ENCODE measurements at places on chromosomes 6 and 20.

- no peak for DNase-seq
Measured at GRCh38 chr6:100167585-100167984, 173.6 kb upstream of the MCHR2 start.

DNA sequence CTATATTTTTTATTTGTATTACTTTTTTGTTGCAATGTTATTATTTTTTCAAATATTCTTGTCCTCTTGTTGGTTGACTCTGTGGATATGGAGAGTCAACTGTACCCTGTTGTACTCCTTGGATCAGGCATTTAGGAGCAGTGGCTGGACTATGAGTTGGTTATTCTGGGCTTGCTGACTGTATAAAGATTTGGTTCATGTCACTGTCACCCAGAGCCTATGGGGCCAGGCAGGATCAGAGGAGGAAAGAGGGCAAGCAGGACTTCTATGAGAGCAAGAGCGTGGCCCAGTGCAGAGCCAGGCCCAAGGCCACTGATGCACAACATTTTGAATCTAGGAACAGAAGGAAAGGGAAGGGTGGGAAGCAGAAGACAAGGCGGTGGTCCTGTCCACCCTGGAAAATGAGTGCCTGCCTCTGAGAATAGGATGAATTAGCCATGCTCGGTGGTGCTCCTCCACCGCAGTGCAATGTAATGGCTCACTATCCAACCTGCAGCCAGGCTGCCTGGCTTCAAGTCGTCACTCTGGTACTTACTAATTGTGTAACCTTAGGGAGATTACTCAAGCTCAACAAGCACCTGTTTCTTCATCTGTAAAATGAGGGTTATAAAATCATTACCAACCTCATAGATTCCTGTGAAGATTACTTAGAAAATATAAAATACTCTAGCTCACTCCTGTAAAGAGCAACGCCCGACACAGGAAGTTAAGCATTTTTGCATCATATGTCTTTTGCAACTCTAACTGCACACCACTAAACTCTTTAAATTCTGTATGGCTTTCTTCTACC is 192.1 kb downstream of the KCNQ5 start:
- no peak for DNase-seq

GRCh38 chr6:130167655-130168054 is 55.1 kb downstream of the SAMD3 start:
- peak; percentile 55 for DNase-seq

- no peak for DNase-seq
Measured at GRCh38 chr6:108441141-108441540, 119.6 kb upstream of the FOXO3 start.

DNA sequence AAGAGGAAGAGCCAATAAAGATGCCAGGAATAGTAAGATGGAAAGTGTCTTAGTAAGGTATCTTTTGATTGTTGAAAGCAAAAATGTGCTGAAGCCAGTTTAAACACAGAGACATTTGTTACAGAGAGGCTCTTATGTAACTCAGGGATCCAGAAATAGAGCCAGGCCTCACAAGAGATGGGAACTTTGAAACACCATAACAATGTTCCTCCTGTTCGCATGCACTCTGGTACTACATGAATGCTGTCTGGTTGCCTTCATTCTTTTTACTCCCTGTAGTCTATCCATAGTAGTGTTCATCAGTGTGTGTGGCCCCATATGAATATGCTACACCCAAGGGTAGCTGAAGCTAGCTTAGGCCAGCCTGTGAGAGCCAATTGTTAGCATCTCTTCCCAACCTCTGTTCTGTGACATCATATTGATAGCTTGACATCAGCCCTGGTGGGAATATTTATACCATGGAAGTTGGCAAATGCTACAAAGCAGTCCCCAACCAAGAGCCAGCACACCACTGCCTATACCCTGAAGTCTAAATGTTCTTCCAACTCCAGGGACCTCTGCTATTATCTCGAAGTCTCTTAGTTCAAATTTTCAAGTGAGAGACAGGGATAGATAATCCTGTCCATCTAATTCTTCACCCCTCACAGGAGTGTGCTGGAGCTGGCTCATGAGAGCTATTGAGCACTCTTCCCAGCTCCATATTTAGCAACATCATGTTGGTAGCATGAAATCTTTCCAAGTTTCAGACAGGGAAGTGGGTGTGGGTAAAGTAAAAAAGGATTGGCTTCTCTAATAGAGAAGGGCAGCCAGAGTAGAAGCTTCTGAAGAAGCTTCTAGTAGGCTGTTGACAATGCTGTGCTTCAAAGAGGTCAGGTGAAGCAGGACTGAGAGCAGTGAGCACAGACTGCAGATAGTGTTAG is 7.0 kb downstream of the NDUFAF5 start:
- DNase-seq, result no peak

DNA sequence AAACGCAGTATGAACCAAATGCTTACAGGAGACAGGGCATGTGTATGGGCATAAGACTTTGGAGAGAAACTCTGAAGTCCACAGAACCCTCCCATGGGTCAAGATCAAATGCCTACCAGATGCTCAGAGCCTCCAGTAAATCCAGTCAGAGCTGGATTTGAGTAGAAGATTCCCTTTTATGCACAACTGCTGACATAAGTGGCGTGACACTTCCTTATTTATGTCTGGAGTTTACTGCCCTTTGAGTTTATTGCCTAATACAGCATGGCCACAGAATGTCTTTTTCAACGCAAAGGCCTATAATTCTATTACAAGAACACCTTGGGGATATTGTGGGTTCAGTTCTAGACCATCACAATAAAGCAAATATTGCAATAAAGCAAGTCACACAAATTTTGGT is 220.0 kb upstream of the FOXQ1 start:
- no peak for DNase-seq

GRCh38 chr6:139325125-139325524 is 33.3 kb upstream of the TXLNB start:
- DNase-seq, result no peak

DNA sequence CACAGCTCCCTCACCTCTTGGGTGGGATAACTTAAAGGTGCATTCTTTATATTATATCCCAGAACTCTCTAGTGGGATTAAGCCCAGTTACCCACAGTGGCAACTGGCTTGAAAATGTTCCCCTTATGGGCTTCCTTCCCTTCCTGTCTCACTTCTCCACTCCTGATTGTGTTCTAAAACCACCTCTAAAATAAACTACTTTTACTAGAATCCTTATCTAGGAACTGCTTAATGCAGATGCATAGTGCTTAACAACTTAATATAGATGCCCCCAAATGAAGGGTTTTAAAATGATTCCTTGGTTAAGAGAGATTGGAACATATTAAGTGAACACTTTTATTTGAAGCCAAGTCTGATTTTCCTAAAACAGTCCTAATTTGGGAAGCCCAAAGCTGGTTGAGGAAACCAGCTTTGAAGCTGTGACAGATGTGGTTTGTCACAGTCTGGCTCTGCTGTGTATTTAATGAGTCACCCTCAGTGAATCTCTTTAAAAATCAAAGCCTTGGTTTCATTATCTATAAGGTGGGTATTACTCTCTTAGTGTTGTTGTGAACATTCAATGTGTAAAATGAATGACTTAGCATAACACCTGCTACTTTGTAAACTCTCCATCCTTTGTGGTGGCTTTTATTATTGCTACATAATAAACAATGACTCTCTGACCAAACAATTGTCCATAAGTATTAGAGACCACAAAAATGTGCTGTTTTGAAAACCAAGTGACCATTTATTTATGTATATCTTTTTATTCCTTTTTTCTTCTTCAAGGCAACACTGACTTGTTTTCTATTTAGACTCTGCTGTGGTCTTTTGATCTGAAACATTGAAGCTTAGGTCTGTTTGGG is 24.4 kb downstream of the PLCB1 start:
- peak; percentile 25 for DNase-seq

DNA sequence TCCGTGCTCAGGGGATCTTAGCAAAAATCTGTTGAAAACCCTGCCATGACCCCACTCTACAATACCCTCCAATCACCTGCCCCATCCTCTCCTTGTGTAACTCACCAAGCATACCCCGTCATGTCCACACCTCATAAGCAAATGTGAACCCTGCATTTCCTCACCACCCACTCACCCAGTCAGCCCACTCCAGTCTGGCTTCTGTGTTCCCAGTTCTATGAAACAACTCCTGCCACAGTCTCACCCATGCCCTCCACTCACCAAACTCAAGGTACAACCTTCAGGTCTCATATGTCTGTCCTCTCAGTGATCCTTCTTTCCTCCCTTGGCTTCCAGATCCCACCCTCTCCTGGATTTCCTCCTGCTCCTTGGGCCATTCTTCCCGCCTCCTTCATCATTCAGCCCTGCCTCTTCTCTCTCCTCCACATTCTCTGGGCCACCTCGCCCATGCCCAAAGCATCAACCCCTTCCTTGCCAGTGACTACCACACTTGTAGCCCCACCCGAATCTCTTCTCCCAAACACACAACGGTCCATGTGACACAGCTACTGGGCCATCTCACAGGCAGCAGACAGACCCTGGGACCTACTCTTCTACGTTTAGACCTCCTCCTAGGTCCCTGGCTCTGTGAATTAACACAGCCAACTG is 8.8 kb downstream of the DDRGK1 start:
- no peak for DNase-seq

DNA sequence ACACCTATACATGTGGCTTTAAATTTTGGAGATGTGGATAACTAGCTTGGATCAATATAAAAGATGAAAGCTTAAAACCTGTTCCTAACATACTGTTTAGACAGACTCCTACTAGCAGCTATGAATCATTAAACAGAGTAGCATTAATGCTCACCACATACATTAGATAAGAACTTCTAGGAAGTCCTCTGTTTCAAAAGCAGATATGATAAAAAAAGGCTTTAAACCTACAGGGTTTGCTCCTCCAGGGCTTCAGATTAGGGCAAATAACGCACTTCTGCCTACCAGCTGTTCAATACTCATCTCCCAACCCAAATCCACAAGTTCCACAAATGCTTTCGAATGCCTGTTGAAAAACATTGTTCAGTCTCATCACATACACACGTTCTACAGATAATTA is 1.5 kb downstream of the REPS1 start:
- no peak for DNase-seq

DNA sequence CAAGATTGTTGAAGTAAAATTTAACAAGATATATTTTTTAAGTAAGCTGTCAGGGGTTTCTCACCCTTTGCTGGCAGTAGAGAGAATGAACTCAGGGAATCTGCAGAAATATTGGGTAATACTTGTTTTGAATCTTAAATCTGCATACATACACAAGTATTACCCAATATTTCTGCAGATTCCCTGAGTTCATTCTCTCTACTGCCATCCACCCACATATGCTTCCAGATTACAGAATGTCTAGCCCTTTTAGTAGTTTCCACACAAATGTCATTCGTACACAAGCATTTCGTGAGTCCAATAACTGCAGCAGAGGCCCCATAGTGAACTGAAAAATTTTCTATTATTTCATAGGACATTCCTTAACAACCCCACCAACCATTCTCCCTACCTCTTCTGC is 69.6 kb upstream of the TNFRSF21 start:
- DNase-seq, result no peak

DNA sequence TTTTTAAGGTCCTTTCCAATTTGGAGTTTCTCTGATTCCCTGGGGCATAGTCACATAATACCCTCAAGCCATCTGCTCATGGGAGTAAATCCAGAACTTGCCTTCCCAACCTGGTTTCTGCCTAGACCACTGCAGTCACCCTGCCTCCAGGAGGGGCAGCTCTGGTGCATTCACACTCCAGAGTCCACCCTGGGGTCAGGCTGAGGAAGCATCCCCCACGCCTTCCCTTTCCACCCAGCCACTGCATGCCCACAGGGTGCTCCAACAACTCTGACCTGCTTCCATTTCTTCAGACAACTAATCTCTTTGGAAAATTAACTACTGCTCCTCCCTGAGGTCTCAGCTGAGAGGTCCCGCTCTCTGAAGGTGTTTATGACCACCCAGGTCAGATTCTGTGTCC is 211.4 kb upstream of the RIN2 start:
- DNase-seq, result no peak

- DNase-seq, result peak; percentile 88
Measured at GRCh38 chr6:80133020-80133419, 26.5 kb downstream of the BCKDHB start.

DNA sequence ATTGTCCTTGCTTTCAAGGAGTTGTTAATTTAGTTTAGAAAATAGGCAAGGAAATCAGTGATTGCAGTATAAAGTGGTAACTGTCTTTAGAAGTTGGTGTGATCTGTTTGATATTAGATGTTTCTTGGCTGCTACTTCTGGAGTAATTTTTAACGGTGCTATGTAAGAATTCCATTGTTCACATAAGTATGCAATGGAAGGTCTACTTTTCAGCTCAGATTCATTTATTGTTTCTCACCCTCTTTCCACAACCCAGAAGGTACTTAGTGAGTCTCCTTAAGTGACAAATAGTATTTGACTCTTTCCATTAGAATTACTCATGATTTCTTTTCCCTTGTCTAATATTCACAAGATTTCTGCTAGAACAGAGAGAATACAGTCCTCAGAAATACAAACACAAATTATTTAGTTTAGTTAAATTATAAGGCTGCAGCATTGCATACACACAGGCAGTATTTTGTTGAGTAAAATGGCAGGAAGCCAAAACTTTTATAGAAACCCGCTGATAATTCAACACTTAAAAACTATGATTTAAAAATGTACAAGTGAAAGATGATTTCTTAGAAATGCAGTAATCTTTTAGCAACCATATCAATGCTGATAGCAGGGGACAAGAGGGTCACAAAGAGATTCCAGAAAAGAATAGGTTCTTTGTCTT is 554.3 kb downstream of the CD109 start:
- DNase-seq, result peak; percentile 4

- DNase-seq, result no peak
Measured at GRCh38 chr20:50726955-50727791, 4.2 kb upstream of the PARD6B start.

GRCh38 chr6:35668096-35668495 is 20.6 kb downstream of the FKBP5 start:
- DNase-seq, result no peak

GRCh38 chr6:70264306-70264705 is 38.6 kb downstream of the COL9A1 start:
- no peak for DNase-seq

DNA sequence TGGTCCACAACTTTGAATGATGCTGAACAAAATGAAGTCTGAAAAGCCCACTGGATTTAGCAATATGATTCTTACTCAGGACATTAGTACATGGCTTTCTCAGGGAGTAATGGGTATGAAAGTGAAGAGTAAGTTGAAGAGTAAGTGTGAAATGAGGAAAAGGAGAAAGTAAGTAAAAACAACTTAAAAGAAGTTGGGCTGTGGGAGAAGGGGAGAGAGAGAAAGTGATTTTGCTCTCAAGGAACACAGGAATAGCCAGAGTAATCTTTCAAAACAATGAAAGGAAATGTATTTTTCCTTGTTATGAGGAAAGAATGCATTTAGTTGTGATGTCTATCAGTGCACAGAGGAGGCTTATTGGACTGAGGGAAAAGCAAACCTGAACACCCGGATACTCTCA is 39.8 kb upstream of the NKAIN2 start:
- DNase-seq, result no peak

- DNase-seq, result no peak
Measured at GRCh38 chr20:50679753-50680104, 11.6 kb downstream of the RIPOR3 start.

- no peak for DNase-seq
Measured at GRCh38 chr6:18425218-18425617, 38.1 kb downstream of the RNF144B start.

- DNase-seq, result peak; percentile 90
Measured at GRCh38 chr6:114085211-114085610, 114.3 kb upstream of the HDAC2 start.

Data from fibroblast of skin of right quadriceps (primary cell).